ENCODE measurements at places on chromosomes 5 and 9.

DNA sequence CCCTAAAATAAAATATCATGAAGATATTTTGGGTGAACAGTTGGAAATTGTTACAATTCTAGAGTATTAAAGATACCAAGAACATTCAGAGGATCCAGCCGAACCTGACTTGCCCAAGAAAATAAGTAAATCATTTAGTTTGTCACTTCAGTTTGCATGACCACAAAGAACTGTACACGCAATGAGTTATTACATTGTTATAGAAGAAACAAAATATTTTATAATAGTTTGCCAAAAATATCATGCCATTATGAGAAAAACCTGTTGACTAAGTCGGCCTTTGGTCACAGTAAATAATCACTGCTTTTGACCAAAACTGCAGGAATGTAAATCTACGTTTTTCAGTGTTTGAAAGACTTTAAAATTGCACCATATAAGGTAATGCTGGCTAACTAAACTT is 27.9 kb downstream of the TRIO start:
- no peak for DNase-seq

DNA sequence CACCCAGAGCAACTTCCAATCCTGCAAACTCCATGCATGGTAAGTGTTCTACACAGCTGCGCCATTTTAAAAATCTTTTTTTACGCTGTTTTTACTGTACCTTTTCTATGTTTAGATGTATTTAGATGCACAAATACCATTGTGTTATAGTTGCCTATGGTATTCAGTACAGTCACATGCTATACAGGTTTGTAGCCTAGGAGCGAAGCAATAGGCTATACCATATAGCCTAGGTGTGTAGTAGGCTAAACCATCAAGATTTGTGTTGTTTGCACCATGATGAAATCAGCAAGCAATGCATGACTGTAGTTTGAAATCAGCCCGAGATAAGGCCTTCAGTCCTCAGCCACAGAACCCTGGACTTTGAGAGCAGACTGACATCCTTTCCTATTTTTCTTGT is 101.2 kb downstream of the LIX1 start:
- DNase-seq, result no peak

- no peak for DNase-seq
These were observed 6.1 kb upstream of the ALDH1B1 start for GRCh38 chr9:38386319-38386895.

DNA sequence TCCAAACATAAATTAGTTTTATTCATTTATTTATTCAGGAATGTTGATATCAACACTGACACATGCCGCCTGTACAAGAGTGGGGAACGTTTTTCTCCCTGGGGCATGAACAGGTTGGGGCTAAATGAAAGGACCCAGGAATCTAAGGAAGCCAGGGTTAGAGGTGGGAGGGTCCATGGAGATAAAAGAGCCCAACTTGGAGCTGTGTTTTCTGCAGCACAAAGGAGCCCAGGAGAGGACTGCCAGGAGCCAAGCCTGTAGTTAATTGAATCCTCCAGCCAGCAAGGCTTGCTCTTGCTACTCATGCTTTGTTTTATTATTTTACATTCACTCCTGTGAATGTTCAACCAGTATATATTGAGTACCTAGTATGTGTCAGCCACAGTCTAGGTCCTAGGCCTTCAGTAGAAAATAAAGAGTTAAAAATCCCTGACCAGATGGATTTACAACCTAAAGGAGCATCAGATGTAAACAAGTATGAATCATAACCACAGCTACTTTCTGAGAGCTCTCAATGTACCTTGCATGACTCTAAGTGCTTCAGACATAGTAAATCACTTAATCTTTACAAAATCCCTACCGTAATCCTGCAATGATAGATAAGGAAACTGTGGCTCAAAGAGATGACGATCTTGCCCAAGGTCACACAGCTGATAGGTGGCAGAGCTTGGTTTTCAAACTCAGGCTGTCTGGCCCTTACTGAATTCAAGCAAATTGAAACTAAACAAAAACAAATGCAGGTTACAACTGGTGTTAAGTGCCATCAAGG is 69.8 kb downstream of the ASTN2 start:
- DNase-seq, result peak; percentile 9
